ENCODE measurements at places on chromosomes 4 and X. TPM values are rescaled to one million over a fixed set of nuclear protein-coding genes. Genes with fewer than 3 reads are reported as not detected.

DNA sequence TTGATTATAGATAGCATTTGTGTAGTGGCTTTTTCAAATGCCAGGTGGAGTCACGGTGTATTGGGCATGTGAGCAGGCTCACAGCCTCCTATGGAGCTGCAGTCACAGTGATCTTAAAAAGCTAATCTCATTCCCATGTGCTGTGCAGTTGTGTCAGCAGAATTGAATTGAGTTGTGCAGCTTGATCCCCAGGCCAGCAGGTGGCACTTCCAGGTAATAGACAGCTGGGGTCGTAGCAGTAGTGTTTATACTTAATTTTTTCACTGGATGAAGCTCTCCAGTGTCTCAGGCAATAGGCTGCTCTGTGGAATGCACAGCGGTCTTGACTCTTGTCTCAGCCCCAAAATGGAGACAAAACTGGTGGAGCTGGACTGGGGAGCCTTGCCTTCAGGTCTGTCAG, 1028.1 kb downstream of the SH3BGRL start:
- no peak for DNase-seq

GRCh38 chrX:45769761-45770582, 569.3 kb upstream of the DIPK2B start:
- DNase-seq, result peak; percentile 64

DNA sequence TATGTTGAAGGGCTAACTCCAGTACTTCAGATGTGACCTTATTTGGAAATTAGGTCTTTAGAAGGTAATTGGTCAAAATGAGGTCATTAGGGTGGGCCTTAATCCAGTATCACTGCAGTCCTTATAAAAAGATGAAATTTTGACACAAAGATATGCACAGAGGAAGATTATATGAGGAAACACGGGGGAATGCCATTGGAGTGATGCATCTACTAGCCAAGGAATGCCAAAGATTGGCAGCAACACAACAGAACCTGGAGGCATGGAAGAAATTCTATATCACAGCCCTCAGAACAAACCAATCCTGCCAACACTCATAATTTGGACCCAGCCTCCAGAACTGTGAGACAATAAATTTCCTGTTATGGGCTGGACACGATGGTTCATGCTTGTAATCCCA, 17.6 kb downstream of the TRIM61 start:
- DNase-seq, result no peak

DNA sequence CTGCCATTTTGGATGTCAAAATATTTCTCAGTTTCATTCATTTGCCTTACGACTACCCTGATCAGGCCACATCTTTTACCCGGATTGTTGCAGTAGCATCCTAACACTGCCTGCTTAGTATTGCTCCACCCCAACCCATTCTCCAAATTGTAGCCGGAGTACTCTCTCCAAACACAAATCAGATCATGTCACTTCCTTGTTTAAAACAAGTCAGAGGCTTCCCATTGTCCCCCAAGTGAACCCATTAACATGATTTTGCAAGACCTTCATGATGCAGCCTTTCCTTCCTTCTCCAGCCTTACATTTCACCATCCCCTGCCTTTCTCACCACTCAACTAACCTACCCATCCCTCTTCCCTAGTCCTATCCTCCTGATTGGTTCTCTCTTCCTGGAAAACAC, 53.1 kb downstream of the FANCB start:
- DNase-seq, result no peak

GRCh38 chr4:161517941-161518340, 645.9 kb downstream of the FSTL5 start:
- DNase-seq, result no peak

DNA sequence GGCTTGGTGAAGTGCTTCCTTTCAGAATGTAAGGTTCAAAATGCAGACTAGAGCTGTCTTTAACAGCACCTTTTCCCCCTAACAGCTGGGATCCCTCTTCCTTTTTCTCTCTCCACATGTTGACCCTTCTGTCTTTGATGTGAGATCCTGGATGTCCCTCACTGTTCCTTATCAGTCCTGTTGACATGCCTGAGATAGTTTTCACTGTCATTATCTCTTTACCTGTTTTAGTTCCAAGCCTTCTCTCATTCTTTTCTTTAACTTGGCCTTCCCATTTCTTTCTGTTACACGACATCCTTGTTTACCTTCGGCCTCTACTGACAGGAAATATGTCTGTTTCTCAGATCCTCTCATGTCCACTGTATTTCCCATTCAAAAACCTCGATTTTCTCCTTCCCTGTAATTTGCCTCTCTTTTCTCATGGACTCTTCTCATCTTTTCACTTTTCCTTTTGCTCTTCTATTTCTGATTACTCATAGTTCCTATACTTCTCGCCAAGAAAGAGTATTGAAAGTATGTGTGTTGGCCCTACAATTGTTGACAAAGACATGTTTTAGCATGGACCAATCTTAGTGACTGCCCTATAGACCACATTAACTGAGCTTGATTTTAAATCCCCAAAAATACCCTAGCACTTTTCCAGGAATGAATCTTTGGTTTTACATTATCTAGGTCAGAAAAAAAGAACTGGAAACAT, 1.2 kb upstream of the SOWAHB start:
- no peak for DNase-seq

RNF128 gene
- total RNA-seq, result 0.12 TPM

DNA sequence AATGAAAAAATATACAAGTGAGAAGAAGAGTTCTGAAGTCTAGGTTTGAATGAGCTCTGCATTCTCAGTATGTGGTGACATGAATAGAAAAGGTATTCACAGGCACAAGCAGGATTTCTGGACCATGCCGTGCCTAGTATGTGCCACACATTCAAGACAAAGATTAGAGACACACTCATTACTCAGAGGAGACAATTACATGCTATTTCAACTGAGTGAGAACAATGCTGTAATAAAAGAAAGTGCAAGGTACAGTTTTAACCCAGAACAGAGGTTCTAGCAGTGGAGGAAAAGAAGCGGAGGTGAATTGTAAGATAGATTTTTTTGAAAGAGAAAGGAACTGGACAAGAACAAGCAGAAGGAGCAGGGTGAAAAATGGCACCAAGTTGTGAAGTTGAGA, 121.0 kb upstream of the RASGEF1B start:
- no peak for DNase-seq

- no peak for DNase-seq
Observed at GRCh38 chrX:4550018-4550417, 836.6 kb upstream of the PRKX start.

DNA sequence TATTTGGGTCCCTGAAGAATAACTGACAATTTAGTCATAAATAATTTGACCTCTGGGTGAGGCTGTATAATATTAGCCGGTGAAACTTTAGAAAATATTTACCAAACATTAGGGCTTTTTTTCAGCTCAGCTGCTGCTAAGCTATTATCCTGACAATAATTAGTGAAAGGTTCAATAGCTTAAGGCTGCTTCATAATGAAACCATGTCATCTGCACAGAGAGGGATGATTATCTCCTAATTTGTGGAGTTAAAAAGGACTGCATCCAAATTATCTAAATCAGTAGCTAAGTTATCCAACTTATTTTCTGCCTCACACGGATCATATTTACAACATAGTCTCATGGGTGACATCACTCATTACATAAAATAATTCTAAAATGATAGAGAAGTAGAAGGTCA, 1249.8 kb downstream of the RAPGEF2 start:
- no peak for DNase-seq

DNA sequence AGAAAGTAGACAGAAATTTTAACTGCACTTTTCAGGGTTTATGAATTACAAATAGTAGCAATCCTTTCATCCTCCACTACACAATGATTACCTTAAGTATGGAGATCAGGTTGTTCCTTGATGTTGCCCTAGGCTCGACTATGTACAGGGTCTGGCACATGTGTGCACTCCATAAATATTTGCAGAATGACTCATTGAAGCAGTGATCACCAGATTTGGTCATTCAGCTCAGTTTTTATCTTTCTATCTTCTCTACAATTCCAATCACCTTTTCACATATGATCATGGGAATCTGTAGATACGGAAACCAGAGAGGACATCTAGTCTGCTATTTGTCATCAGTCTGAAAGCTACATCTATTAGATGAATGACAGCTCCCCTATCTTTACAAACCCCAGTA, 171.7 kb upstream of the HCCS start:
- no peak for DNase-seq

DNA sequence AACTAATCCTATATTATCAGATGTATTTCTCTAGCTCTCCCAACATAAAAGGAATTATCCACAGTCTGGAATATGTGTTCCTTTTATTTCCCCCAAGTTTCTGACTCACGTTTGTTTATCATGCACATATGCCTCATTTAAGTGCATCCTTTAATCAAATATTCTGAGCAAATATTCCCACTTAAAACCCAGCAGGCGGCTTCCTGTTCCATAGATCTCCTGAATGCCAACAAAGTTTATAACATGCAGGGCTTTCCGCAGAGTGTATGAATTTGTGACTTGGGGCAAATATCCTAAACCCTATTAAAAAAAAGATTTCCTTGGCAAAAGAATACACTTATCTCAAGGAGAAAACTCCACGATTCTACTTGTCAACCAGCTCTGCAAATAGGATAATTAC, 16.9 kb downstream of the GLRA2 start:
- DNase-seq, result no peak

DNA sequence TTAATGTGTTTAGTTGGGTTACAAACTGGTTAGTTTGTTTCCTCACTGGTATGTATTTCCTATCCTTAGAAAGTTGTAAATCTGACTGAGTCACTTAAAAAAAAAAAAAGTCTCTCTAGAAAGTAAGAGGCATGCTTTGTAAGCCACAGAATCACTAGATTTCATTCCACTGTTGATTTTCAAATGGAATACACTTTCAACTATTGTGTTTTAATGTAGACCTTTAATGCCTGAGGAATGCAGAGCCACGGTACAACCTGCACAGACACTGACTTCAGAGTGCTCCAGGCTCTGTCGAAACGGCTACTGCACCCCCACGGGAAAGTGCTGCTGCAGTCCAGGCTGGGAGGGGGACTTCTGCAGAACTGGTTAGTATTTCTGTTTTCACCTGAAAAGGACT, 88.6 kb downstream of the HHIP start:
- DNase-seq, result no peak

DNA sequence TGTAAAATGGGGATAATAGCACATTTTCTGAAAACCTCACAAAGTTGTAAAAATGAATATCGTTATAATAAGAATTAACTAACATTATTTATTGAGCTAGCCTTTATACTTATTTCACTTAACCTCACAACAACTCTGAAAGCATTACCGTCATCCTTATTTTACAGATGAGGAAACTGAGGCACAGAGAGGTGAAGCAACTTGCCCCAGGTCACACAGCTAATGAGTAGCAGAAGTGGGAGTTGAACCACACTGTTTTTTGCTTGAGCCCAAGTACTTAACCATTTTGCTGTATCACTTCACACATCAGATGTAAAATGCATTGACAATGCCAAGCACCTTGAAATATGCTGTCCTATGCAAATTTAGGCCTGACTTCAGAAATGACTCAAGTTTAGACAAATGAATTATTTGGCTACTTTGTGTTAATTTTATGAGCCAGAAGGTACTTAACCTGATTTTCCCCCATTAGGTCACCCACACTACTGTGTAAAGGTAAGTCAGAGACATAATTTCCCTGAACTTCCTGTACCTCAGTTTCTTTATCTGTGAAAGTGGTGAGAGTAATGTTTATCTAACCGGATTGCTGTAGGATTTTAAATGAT, 23.1 kb downstream of the CD40LG start:
- DNase-seq, result no peak

- no peak for DNase-seq
Observed at GRCh38 chrX:133541021-133541420, 125.7 kb upstream of the GPC4 start.

GAGE12E gene
- not detected for total RNA-seq

DNA sequence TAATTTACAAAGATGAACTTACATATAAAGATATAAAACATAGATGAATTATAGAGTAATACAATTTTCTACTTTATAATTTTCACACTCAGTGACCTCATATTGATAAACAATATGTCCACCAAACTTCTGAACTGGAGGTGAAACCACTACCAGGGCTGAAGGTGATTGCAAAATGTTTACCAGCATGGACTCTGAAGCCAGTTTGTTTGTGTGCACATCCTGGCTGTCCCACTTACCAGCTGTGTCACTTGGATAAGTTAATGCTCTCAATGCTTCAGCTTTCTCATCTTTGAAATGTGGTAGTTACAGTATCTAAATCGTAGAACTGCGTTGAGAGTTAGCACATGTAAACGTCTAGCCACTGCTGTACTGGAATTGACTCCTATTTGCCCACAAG, 392.6 kb downstream of the HNRNPD start:
- DNase-seq, result no peak

PRPS2 gene
- total RNA-seq, result 55.9 TPM

GRCh38 chr4:82362565-82362964, 11.2 kb downstream of the HNRNPD start:
- DNase-seq, result no peak

GRCh38 chr4:109675181-109675580, 28.1 kb downstream of the CASP6 start:
- no peak for DNase-seq

PLS3 gene
- total RNA-seq, result 104 TPM

TMEM150C gene
- 0.26 TPM for total RNA-seq

DNA sequence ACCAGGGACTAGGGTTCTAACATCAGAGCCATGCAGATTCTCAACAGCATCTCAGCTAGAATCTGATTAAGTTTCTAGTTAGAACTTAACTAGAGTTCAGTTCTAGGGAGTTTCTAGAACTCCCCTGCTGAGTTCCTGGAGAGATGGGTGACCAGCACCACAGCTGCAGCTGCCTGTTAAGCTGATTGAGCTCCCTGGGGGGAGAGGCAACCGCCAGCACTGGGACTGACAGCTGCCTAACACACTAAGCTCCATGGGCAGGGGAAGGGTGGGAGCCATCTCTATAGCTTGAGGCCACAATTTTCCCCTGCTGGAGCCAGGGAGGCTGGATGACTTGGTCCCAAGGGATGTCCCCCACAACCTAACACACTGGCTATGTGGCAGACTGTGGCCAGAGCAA, 84.2 kb downstream of the CHIC1 start:
- DNase-seq, result no peak

ZFP92 gene
- total RNA-seq, result 0.67 TPM

GRCh38 chr4:153773236-153773690, 13.4 kb upstream of the RNF175 start:
- no peak for DNase-seq

DNA sequence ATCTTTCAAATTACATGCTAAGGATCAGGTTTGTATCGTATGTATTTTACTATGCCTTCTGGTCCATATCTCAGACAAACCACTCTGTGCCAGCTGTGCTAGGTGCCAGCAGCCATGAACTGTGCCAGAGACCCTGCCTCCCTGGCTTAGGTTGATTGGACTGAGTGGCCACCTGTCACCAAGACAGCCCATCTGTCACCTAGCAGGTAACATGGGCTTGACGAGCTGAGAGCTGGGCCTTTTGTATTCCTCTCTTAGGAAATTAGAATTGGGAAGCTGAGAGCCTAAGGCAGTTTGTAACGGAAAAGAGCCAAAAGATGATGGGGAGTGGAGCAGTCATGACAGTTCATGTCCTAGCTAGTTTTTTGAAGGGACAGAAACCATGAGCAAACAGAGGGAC, 42.5 kb downstream of the TMEM164 start:
- DNase-seq, result no peak

Measured in NCI-H460 (cell line).